Activated naive CD8-positive, alpha-beta T cell treated with anti-CD3 and anti-CD28 coated beads, Interleukin-2, amount 10 ng/mL, durations not matched to agents 7 days and 5 days (primary cell): ENCODE measurements at places on chromosomes 1 and 21.

GRCh38 chr1:116738673-116739370, 15.4 kb upstream of the CD2 start:
- peak overlapping the region; percentile 76 for H3K4me3 ChIP-seq
- peak overlapping the region; percentile 97 for H3K27ac ChIP-seq
- H3K27me3 ChIP-seq = no peaks in the 10 kb centered on the region
- peaks cover 48% of the 10 kb centered on the region for H3K4me1 ChIP-seq

DNA sequence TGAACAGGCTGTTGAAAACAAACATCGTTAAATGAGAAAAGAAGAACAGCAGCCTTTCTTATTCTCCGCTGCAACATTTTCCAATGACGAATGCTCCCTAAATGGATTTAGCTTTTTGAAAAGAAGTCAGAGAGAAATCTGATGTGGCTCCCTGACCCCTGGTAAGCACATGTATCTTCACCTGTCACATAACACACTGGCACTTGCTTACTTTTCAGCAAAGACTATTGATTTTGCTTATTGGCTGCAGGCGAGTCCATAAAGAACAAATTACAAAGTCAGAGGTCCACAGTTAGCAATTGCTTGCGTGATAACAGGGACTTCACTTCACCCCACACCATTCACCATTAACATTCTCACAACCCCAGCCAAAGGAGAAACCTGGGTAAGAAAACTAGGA, 362.8 kb downstream of the GPATCH2 start:
- H3K27ac ChIP-seq = no peak overlapping the region
- H3K4me3 ChIP-seq = no peak overlapping the region
- no peaks in the 10 kb centered on the region for H3K4me1 ChIP-seq
- DNase-seq = no peak
- no peaks in the 10 kb centered on the region for H3K27me3 ChIP-seq

DNA sequence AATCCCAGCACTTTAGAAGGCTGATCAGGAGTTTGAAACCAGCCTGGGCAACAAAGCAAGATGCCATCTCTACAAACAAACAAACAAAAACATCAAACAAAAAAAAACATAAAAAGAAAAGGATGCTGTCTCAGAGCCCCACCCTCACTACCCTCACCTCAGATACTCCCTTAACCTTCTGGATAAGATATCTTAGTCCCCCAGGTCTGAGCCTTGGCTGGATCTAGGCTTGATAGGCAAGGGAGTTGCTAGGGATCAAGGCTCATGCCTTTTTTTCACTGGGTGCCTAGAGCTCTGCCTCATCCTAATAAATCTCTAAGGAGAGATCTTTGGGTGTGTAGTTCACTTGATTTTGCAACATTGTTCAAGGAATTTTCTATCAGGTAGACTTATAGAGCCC, 7.4 kb downstream of the HDAC1 start:
- no peak overlapping the region for H3K27ac ChIP-seq
- no peak for DNase-seq
- peaks cover 22% of the 10 kb centered on the region for H3K4me1 ChIP-seq
- no peak overlapping the region for H3K4me3 ChIP-seq
- no peaks in the 10 kb centered on the region for H3K27me3 ChIP-seq
- peaks cover 37% of the 10 kb centered on the region for H3K36me3 ChIP-seq

- H3K36me3 ChIP-seq = no peaks in the 10 kb centered on the region
- peak; percentile 54 for DNase-seq
- H3K4me1 ChIP-seq = peaks cover 25% of the 10 kb centered on the region
- H3K4me3 ChIP-seq = peak overlapping the region; percentile 51
Observed at GRCh38 chr1:109161858-109162606, 48.1 kb downstream of the ELAPOR1 start.

- DNase-seq = no peak
- H3K4me1 ChIP-seq = peaks cover 15% of the 10 kb centered on the region
- H3K27ac ChIP-seq = no peak overlapping the region
- peaks cover 17% of the 10 kb centered on the region for H3K27me3 ChIP-seq
Observed at GRCh38 chr1:206680279-206680678, 4.4 kb upstream of the MAPKAPK2 start.

DNA sequence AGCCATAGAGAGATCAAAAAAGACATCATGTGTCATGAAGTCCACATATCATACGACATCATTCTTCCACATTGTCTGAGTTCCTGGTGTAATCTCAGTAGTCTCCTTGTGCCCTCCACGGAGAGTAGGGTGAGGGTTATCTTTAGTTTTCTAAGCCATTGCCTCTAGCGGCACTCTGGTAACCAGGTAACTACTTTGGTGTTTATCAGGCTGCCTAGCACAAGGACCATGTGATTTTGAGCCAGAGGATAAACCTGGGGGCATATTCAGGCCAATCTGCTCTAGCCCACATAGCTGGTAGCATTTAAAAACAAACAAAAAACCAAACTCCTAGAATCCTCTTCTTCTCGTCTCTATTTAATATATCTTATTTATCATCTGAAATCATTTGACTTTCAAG, 147.4 kb downstream of the GDAP2 start:
- no peak for DNase-seq
- H3K4me1 ChIP-seq = peaks cover 5% of the 10 kb centered on the region
- H3K27me3 ChIP-seq = peaks cover 31% of the 10 kb centered on the region
- H3K36me3 ChIP-seq = no peaks in the 10 kb centered on the region

- no peak overlapping the region for H3K4me3 ChIP-seq
- no peaks in the 10 kb centered on the region for H3K4me1 ChIP-seq
- no peaks in the 10 kb centered on the region for H3K36me3 ChIP-seq
- no peak for DNase-seq
- peaks cover 13% of the 10 kb centered on the region for H3K27me3 ChIP-seq
Observed at GRCh38 chr1:115426956-115427355, 88.9 kb upstream of the NGF start.
